CD4-positive, CD25-positive, alpha-beta regulatory T cell (primary cell): ENCODE measurements at places on chromosomes 3 and 15. TPM values are rescaled to one million over a fixed set of nuclear protein-coding genes. Genes with fewer than 3 reads are reported as not detected.
A peak's percentile ranks its signal among the peaks of the same experiment; 100 is the strongest.

The STRIT1 gene
- total RNA-seq = not detected

DNA sequence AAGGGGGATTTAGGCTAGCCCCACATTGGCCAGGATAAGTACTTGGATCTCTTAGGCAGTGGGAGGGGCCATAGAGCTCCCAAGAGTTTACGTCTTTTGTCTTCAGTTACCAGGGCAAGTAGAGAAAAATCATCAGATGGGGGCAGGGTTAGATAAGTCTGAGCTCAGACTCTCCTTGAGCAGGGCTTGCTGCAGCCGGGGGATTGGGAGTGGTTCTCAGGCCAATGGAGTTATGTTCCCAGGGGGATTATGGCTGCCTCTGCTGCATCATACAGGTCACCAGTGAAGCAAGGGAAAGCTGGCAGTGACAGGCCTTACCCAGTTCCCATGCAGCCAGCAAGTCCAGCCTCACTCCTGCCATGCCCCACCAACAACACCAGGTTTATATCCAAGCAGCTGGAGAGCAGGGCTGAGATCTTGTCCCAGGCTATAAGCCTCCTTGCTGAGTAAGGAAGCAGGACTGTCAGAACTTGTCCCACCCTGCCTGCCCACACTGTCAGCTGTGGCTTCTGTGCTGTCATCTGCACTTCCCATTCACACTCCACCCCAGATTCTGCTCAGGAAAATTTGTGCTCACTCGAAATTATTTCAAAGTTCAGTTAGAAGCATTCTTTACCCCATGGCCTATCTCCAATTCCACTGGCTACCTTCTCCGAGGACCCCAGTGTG is 215.3 kb downstream of the FAM43A start:
- H3K27ac ChIP-seq = no peak overlapping the region
- no peaks in the 10 kb centered on the region for H3K36me3 ChIP-seq
- no peak for DNase-seq
- H3K4me3 ChIP-seq = no peak overlapping the region

- H3K4me1 ChIP-seq = no peaks in the 10 kb centered on the region
- peaks cover 5% of the 10 kb centered on the region for H3K27me3 ChIP-seq
- no peak overlapping the region for H3K27ac ChIP-seq
Observed at GRCh38 chr3:176906046-176906905, 291.0 kb downstream of the TBL1XR1 start.

DNA sequence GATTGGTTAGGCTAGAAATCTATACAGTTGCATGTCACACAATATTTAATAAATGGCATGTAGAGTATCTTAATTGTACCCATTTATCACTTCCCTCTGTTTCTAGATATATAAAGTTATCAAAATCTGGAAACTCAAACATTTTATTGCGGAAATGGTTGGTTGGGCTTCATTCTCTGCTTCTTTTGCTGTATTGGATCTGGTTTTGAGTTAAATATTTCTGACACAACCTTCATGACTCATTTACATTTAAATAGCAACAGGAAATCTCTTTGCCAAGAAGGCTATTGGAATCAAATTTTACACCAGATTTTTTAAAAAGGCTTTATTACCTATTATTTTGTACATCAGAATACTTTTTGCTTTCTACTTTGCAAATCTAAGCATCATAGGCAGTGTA is 153.8 kb downstream of the EBLN2 start:
- no peaks in the 10 kb centered on the region for H3K36me3 ChIP-seq
- DNase-seq = no peak
- H3K4me3 ChIP-seq = no peak overlapping the region
- no peaks in the 10 kb centered on the region for H3K4me1 ChIP-seq

- no peaks in the 10 kb centered on the region for H3K36me3 ChIP-seq
- no peak overlapping the region for H3K27ac ChIP-seq
- peaks cover 8% of the 10 kb centered on the region for H3K27me3 ChIP-seq
- H3K4me3 ChIP-seq = no peak overlapping the region
Observed at GRCh38 chr3:24519368-24520100, 24.9 kb upstream of the THRB start.

DNA sequence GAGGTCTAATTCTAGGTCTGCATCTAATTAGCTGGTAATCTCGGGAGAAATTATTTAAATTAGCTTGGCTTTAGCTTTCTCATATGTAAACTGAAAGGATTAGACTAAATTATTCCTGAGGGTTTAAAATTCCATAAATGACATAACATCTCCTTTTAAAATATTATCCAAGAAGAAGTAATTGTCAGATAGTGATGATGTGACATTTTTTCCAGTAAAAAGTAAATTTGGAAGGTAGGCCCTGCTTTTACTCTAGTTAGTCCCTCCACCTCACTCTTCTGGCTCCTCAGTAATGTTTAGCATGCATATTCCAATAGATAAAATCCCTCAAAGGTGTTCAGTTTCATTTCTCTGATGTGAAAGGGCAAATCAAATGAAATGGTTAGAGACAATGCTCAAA is 215.7 kb downstream of the FHIT start:
- no peak overlapping the region for H3K27ac ChIP-seq
- no peaks in the 10 kb centered on the region for H3K27me3 ChIP-seq
- H3K36me3 ChIP-seq = no peaks in the 10 kb centered on the region
- H3K4me1 ChIP-seq = no peaks in the 10 kb centered on the region

- no peak overlapping the region for H3K4me3 ChIP-seq
- H3K36me3 ChIP-seq = no peaks in the 10 kb centered on the region
- H3K27me3 ChIP-seq = no peaks in the 10 kb centered on the region
- H3K27ac ChIP-seq = no peak overlapping the region
Observed at GRCh38 chr3:127031845-127032244, 48.9 kb downstream of the PLXNA1 start.

GRCh38 chr3:108565506-108565905 is 23.7 kb downstream of the CIP2A start:
- H3K27me3 ChIP-seq = no peaks in the 10 kb centered on the region
- no peaks in the 10 kb centered on the region for H3K36me3 ChIP-seq
- H3K4me1 ChIP-seq = peaks cover 17% of the 10 kb centered on the region
- peak overlapping the region; percentile 67 for H3K4me3 ChIP-seq
- peak overlapping the region; percentile 34 for H3K27ac ChIP-seq

GRCh38 chr3:150020527-150020926 is 49.8 kb upstream of the PFN2 start:
- no peak overlapping the region for H3K4me3 ChIP-seq
- no peak for DNase-seq
- peaks cover 2% of the 10 kb centered on the region for H3K27me3 ChIP-seq
- H3K4me1 ChIP-seq = no peaks in the 10 kb centered on the region
